ENCODE measurements at places on chromosomes 16 and 17.
A peak's percentile ranks its signal among the peaks of the same experiment; 100 is the strongest.

DNA sequence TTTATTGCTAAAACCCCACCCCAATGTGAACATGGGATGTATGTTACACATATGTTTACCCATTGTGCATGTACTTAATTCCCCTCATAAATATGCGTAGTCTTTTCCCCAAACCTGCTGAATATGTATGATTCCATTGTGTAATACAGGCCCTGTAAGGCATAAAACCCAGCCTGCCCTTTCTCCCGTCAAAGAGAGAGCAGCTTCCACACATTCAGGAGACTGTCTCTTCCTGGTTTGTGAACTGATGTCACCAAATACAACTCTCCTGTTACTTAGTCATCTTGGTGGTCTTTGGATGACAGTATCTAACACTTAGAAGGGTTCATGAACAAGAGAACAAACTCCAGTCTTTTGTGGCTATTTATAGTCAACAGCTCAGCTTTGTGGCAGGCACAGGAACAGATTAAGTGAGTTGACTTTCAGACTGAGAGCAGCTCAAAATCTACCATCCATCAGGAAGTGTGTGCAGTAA, 24.7 kb upstream of the TMC7 start:
- DNase-seq = no peak

GRCh38 chr16:8005096-8005860, 585.0 kb downstream of the TMEM114 start:
- no peak for DNase-seq

DNA sequence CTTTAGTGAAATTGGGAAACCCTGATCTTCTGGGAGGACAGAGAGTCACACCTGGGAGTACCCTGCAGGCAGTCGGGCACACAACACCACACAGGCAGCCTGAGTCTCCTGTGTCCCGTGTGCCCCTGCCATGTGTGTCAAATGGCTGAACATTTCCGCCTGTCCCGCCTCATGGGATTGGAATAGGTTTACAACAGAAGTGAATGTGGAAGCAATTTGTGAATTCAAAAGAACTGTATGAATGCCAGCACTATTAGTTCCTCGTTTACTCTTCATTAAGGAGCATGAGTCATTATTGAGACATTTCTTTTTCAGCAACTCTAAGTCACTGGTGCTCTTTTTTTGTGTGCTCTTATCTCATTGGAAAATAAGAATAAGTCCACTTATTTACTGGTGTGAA, 226.5 kb downstream of the PMP22 start:
- no peak for DNase-seq

DNA sequence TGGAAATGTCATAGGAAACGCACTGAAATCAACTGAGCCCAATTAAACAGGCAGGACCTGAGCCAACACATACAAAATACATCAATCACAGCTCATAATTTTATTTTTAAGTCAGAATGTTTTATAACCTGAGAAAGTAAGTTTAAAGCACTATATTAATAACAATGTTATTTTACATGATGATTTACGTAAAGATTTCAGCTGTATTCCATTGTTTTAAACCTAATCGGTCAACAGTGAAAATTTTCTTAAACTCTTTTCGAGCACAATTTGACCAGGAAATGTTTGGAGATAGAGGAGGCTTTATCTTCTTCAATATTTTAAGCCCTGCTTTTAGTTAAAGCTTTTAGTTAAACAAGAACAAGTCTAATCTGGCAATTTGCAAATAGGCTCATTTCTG, 201.8 kb upstream of the TOX3 start:
- DNase-seq = no peak

GRCh38 chr17:75619506-75620431, 13.5 kb upstream of the SMIM5 start:
- peak; percentile 65 for DNase-seq

DNA sequence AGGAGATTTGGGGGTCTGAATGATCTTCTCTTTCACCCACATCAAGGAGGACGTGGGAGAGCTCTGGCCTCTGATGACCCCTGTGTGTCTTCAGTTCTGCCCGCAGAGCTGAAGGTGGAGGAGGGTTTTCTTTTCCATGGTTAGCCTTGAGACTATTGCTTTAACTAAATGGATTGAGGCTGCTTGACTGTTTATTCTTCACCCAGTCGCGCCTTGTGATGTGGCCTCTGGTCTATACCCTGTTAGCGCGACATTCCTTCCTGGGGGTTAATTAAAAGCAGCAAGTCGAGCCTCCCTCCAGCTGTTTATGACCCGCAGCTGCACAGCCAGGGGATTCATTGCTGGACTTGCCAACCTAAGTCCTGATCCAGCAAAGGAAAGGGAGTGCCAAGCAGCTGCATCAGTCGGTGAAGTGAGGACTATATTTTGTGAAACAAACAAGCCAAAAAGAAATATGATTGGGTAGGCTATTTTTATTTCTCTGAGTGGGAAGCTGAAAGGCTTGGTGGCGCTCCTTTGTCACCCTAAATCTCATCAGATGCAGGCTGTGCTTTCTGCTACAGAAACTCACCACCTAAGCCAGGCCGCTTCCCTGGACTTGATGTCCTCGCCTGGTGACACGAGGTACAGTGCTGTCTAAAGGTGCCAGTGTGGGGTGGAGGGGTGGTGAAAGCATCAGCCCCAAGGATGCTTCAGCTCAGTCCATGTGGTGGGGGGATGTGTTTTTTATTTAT, 11.0 kb upstream of the SEC14L1 start:
- no peak for DNase-seq

DNA sequence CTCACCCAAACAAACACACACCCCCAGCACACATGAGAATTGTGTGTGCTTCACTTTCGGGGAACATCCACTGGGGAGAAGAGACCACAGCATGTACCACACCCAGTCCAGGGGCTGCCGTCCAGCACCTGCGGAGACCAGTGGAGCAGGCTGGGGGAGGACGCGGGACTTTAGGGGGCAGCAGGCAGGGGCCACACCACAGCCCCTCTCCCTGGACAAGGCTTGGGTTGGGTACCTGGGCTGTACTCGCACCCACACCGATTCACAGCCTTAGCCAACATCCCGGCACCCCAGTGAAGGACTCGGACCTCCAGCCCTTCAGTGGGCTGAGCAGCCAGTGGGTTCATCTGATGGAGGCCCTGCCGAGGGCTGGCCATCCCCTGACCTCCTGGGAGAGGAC, 63.3 kb downstream of the RBFOX3 start:
- DNase-seq = no peak

GRCh38 chr16:86257546-86257945, 252.8 kb upstream of the FOXF1 start:
- DNase-seq = no peak

DNA sequence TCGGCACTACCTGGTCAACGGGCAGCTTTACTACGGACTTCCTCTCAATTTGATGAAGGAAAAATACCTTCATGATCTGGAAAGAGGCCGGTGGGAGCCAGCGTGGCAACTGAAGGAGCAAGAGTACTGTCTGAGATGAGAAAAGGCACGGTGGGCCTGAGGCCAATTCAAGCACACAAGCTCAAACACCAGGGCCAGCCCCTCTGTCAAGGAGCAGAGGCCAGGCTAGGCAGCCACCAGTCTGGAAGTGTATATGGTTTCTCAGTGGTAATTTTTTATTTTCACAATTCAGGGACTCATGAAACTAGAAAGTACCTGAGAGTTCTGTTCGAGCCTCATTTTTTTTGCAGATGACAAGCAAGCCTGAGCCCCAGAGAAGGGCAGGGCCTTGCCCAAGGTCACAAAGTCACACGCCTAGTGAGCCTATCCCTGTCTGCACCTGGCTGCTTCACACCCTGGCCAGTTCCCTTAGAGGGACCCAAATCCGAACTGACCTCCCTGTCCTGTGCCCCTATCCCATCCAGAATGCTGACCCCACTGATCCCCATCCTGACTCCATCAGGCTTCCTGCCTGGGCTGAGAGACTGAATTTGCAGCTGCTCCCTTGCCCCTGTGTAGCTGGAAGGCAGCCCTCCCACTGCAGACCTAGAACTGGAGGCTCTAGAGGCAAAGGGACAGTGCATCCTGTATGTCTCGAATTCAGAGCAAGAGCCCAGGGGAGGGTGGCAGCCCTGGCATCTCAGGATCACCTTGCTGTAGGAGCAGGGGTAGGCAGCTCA, 4.8 kb upstream of the TBX2 start:
- DNase-seq = no peak

- peak; percentile 11 for DNase-seq
These were observed 6.6 kb downstream of the PRAC1 start for GRCh38 chr17:48715496-48716399.

DNA sequence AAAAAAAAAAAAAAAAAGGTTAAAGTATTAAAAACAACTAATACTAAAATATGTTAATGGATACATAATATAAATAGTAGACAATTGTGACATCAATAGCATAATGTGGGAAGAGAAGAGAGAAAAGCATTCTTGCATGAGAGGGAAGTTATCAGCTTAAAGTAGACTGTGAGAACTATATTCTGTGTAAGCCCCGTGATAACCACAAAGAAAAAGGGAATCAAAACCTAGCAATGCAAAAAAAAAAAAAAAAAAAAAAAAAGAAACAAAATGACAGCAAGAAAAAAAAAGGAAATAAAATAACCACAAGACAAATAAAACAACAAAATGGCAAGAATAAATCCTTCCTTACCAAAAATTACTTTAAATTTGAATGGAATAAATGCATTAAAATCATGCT, 39.8 kb upstream of the MYLK3 start:
- DNase-seq = no peak

GRCh38 chr16:57044931-57045693, 47.3 kb upstream of the CPNE2 start:
- DNase-seq = no peak

DNA sequence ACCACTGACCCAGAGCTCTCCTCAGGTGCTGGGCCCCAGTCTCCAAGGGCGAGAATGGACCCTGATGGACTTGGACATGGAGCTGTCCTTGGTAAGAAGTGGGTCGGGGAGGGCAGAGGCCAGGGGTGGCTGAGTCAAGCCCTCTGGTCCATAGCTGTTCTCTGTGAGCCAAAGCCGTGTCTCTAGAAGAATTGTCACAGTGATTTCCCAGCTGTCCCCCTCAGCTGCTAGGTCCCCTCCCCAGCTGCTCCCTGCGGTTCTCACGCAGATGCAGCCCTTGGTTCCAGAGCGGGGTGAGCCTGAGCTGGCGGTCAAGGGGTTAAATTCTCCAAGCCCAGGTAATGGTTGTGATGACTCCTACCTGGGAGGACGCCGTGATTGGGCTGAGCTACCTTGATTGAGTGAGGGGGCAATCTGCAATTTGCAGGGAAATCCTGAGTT, 1.3 kb upstream of the NOL3 start:
- no peak for DNase-seq

DNA sequence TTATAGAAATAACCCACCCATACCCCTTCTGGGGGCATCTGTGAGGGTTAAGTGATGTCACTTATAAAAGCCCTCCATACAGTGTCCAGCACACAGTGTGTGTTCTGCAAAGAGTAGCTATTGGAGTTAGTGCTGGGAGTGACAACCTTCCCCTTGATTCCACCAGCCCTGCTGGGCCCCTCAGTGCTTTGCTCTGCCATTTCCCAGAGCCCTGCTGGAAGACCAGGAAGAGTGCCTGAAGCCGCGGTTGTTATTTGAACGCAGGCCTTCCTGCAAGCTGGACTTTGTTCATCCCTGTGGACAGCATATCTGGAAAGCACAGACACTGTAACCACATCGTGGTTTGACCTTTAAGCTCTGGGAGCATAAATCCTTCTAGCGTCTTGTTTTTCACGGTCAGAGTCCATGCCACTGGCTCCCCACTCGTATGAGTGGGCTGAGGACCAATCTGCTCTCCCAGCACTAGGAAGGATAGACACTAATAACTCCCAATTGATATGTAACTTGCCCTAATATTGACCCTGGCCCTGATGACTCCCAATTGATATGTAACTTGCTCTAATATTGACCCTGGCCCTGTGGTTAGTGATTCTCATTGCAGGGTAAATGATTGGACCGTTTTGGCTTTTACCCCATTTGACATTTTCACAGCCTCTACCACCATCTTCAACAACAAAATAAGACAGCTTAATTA, 297.1 kb upstream of the MAF start:
- DNase-seq = peak; percentile 21

DNA sequence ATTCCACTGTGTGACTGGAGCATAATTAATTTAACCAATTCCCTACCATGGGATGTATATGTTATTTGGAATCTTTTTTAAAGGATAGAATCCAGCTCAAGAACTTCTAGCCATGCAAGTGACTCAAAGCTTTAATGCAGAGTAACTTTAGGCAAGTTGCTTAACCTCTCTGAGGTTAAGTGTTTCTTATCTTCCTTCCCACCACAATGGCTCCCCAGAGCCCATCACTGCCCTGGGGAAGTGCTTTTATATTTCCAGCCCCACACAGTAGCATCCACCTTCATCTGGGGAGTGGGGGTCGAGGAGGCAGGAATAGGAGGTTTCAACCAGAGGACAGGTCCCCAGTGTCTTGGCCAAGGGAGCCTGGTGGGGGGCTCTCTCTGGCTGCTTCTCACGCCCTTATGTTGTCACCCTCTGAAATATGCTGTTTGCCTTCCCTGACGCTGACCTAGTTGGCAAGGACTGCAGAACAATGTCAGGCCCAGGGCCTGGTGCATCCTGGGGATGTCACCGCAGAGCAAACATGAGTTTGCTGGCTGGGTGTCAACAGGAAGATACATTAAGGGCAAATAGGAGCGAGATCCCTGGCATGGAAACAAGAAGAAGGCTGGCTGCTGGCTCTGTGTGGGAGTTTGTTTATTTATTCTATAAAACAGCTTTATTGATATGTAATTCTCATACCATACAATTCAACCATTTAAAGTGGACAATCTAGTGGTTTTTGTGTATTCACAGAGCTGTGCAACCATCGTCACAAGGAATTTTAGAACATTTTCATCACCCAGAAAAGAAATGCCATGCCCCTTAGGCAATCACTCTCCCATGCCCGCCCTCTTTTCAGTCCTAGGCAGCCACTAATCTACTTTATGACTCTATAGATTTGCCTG, 46.6 kb upstream of the WSB1 start:
- peak; percentile 96 for DNase-seq

All from SK-MEL-5 (cell line).